Dermis lymphatic vessel endothelial cell (primary cell): ENCODE measurements at places on chromosomes 1 and 21. TPM values are rescaled to one million over a fixed set of nuclear protein-coding genes. Genes with fewer than 3 reads are reported as not detected.

Gene BATF3
- 1.1 TPM in 2 replicates for total RNA-seq

Gene LCE2C
- not detected in 2 replicates for total RNA-seq

Gene KRTAP7-1
- not detected in 2 replicates for total RNA-seq

Gene PROX1
- 81.7 and 125 TPM in 2 replicates for total RNA-seq

Gene NTMT2
- total RNA-seq: not detected in 2 replicates

Gene NKAIN1
- 0.11 and 0.17 TPM in 2 replicates for total RNA-seq

Gene OR10J5
- total RNA-seq: not detected in 2 replicates

Gene EBNA1BP2
- 51.4 and 64.0 TPM in 2 replicates for total RNA-seq

Gene RGS8
- total RNA-seq: under 0.01 TPM in 1 of 2 replicates, not detected in the other

Gene MRPL24
- 29.9 and 31.7 TPM in 2 replicates for total RNA-seq

Gene CLCC1
- total RNA-seq: 24.1 and 27.6 TPM in 2 replicates

Gene ZMYND12
- total RNA-seq: 0.43 and 0.60 TPM in 2 replicates

Gene F3
- 3.3 and 9.3 TPM in 2 replicates for total RNA-seq

Gene TFAP2E
- total RNA-seq: 0.22 and 0.26 TPM in 2 replicates

Gene TTC24
- not detected in 2 replicates for total RNA-seq

Gene TMEM125
- not detected in 2 replicates for total RNA-seq

Gene PLCH2
- 0.09 and 0.22 TPM in 2 replicates for total RNA-seq

Gene LCE2B
- total RNA-seq: not detected in 2 replicates

Gene OR2L3
- not detected in 2 replicates for total RNA-seq

Gene TCP10L
- 0.17 and 0.22 TPM in 2 replicates for total RNA-seq

Gene DENND2D
- 0.95 and 0.98 TPM in 2 replicates for total RNA-seq

Gene FAM163A
- total RNA-seq: 0.09 and 0.33 TPM in 2 replicates

Gene THEMIS2
- total RNA-seq: 34.7 and 39.4 TPM in 2 replicates

Gene KCNA3
- not detected in 2 replicates for total RNA-seq

Gene FNBP1L
- 32.8 and 54.7 TPM in 2 replicates for total RNA-seq

Gene OR2M3
- total RNA-seq: not detected in 2 replicates

Gene ZNF648
- not detected in 2 replicates for total RNA-seq

Gene HFM1
- 0.11 and 0.69 TPM in 2 replicates for total RNA-seq

Gene KRTAP19-1
- not detected in 2 replicates for total RNA-seq

Gene EFNA3
- 1.4 and 2.1 TPM in 2 replicates for total RNA-seq

Gene WNT4
- 0.76 and 0.77 TPM in 2 replicates for total RNA-seq

Gene CR1L
- not detected in 2 replicates for total RNA-seq

Gene SLFNL1
- 0.17 and 0.22 TPM in 2 replicates for total RNA-seq

Gene SPRR2G
- not detected in 2 replicates for total RNA-seq

Gene KIF17
- 23.4 and 24.5 TPM in 2 replicates for total RNA-seq

Gene CNR2
- total RNA-seq: not detected in 2 replicates

Gene NFASC
- 0.17 and 0.43 TPM in 2 replicates for total RNA-seq

Gene E2F2
- total RNA-seq: 0.33 and 0.43 TPM in 2 replicates

Gene PYHIN1
- not detected in 2 replicates for total RNA-seq

Gene SHISA4
- total RNA-seq: 5.2 and 8.0 TPM in 2 replicates

Gene SPRR4
- not detected in 2 replicates for total RNA-seq

Gene PLA2G2C
- not detected in 2 replicates for total RNA-seq

Gene NBPF11
- total RNA-seq: 3.7 and 4.7 TPM in 2 replicates

Gene ZYG11A
- under 0.01 and 0.33 TPM in 2 replicates for total RNA-seq

Gene BECN2
- not detected in 2 replicates for total RNA-seq

Gene C1orf74
- 2.0 and 2.2 TPM in 2 replicates for total RNA-seq

Gene CEP350
- total RNA-seq: 54.6 and 55.5 TPM in 2 replicates

Gene RGS13
- total RNA-seq: not detected in 2 replicates

Gene C1QTNF12
- total RNA-seq: 0.09 and 0.22 TPM in 2 replicates

Gene MATN1
- total RNA-seq: 0.09 TPM in 1 of 2 replicates, not detected in the other

Gene VWA1
- total RNA-seq: 4.2 and 13.1 TPM in 2 replicates

Gene NPL
- 2.4 and 6.0 TPM in 2 replicates for total RNA-seq

Gene PCBP3
- total RNA-seq: 0.09 and 0.54 TPM in 2 replicates

Gene EPHA10
- total RNA-seq: under 0.01 TPM in 2 replicates
